Lower lobe of right lung (tissue), 2 donors: ENCODE measurements at places on chromosomes 2 and 18. TPM values are rescaled to one million over a fixed set of nuclear protein-coding genes. Genes with fewer than 3 reads are reported as not detected.

Gene DRC1
- total RNA-seq = 6.8 TPM

Gene ACMSD
- total RNA-seq = not detected

Gene ANO7
- total RNA-seq = 1.3 TPM

Gene RGPD3
- 0.21 TPM for total RNA-seq

Gene RANBP2
- 72.5 TPM for total RNA-seq

GRCh38 chr2:188966728-188967440 lies 7.3 kb upstream of the COL3A1 start:
- no peaks in the 10 kb centered on the region for H3K36me3 ChIP-seq
- H3K27ac ChIP-seq = no peak overlapping the region
- H3K4me1 ChIP-seq = no peaks in the 10 kb centered on the region
- no peaks in the 10 kb centered on the region for H3K27me3 ChIP-seq
- H3K4me3 ChIP-seq = no peak overlapping the region
- no peak for DNase-seq

DNA sequence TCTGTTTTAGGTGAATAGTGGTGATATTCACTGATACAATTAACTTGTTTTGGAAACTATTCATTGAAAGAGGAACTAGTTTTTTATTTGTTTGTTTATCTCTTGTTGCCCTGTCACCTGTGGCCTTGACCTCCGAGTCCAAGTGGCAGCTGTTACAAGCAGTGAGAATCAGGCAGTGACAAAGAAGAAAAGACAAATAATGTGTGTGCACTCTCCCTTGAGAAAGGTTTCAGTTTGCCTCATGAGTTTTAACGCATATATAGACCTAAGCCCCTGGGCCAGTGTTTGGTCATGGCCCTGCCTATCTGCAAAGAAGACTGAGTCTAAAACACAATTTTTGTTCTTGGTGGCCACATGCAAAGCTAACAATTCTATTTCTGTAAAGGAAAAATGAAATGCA lies 15.3 kb downstream of the KYNU start:
- H3K27ac ChIP-seq = no peak overlapping the region
- H3K4me3 ChIP-seq = no peak overlapping the region
- H3K4me1 ChIP-seq = no peaks in the 10 kb centered on the region
- no peaks in the 10 kb centered on the region for H3K36me3 ChIP-seq
- no peak for DNase-seq
- no peaks in the 10 kb centered on the region for H3K27me3 ChIP-seq

- H3K4me1 ChIP-seq = peaks cover 12% of the 10 kb centered on the region
- DNase-seq = peak; percentile 45
- H3K4me3 ChIP-seq = peak overlapping the region; percentile 43
- H3K27ac ChIP-seq = no peak overlapping the region
Measured at GRCh38 chr2:241804326-241805229, 4.4 kb upstream of the NEU4 start.

DNA sequence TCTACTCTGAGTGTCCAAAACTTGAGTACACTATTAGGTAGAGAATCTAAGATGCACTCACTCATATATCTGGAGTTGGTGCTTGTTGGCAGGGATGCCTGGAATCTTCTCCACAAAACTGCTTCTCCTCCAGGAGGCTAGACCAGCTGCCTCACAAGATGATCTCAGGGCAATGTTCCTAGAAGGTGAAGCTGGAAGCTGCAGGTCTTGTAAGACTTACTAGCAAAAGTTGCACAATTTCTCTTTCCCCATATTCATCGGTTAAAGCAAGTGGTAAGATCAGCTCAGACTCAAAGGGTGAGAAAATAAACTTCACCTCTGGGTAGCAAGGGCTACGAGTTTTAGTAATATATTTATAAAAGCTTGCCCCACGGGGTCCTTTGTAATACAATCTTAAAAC lies 454.4 kb upstream of the ACVR2A start:
- no peak overlapping the region for H3K27ac ChIP-seq
- DNase-seq = no peak
- H3K4me1 ChIP-seq = no peaks in the 10 kb centered on the region
- no peaks in the 10 kb centered on the region for H3K36me3 ChIP-seq
- no peaks in the 10 kb centered on the region for H3K27me3 ChIP-seq

DNA sequence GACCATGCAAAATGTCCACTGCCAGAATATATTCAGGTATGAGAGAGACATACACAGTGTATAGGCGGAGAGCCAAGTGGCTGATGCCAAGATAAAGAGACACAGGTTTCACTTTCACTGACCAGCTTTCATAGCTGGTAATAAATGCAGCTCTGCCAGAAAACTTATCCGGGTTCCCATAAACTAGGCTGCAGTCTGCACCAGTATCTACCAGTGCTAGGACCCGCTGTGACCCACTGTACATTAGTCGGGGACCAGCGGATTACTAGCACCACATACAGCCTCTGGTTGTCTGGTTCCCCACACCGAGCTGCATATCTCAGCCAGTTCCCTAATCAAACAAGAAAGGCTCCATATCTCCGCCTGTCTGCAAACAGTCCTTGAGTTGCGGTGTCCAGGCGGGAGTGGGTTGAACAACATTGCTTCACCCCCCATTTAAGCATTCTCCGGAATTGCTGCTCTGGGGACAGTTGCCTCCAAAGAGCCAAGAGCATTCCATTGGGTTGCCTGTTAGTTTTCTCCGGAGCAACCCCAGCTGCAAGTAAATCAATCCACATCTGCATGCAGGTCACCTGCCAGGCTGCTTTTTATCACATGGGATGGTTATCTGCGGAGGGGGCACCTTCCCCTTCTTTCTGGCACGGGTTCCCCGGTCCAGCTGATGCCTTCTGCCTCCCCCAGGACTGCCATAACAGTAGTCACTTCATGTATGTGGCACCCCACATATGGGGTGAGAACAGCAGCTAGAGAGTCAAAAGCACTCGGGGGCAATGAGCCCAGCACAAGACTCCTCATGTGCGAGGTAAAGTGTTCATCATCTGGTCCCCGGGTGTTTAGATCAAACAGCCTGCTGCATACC lies 18.0 kb upstream of the KLHL23 start:
- H3K4me3 ChIP-seq = peak overlapping the region; percentile 47
- peak overlapping the region; percentile 24 for H3K27ac ChIP-seq
- peaks cover 22% of the 10 kb centered on the region for H3K4me1 ChIP-seq
- no peaks in the 10 kb centered on the region for H3K27me3 ChIP-seq

GRCh38 chr2:230731512-230731911 lies 18.9 kb downstream of the CAB39 start:
- no peak overlapping the region for H3K4me3 ChIP-seq
- DNase-seq = no peak
- no peaks in the 10 kb centered on the region for H3K27me3 ChIP-seq
- H3K36me3 ChIP-seq = no peaks in the 10 kb centered on the region
- H3K27ac ChIP-seq = no peak overlapping the region
- peaks cover 48% of the 10 kb centered on the region for H3K4me1 ChIP-seq

DNA sequence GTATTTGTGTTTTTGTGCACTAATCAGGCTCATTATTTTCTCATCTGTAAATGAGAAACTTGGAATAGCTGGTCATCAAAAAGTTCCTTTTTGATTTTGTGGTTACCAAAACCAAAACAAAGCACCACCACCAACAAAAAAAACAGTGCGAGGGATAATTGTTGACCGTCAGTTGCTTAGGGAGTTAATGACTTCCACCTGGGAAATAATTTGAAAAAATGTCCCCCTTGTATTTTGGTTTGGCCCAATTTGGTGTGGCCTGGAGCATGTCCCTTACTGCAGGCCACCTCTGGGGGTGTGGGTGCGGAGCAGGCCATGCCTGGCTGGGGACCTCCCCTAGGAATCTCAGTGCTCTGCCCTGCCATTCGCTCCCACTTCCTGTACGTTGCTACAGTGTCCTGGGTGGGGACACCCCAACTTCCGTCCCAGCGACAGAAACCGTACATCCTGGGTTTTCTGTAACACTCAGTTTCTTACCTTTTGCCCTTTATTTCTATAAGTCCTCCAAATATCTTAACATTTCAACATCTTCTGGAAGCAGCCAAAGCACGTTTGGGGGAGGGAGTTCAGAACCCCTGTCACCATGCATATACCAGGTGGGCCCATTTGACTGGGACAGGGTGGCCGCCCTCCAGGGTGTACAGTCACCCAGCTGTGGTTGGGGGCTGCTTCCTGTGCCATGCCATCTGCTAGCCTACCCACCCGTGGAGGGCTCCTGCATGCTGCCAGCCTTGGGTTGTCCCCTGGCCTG lies 31.3 kb downstream of the NCK2 start:
- H3K4me1 ChIP-seq = peaks cover 69% of the 10 kb centered on the region
- no peaks in the 10 kb centered on the region for H3K36me3 ChIP-seq
- H3K27ac ChIP-seq = peak overlapping the region; percentile 31
- H3K4me3 ChIP-seq = peak overlapping the region; percentile 8

GRCh38 chr2:33709951-33710350 lies 110.9 kb upstream of the FAM98A start:
- H3K36me3 ChIP-seq = no peaks in the 10 kb centered on the region
- H3K27me3 ChIP-seq = no peaks in the 10 kb centered on the region
- no peak for DNase-seq
- H3K4me1 ChIP-seq = no peaks in the 10 kb centered on the region

DNA sequence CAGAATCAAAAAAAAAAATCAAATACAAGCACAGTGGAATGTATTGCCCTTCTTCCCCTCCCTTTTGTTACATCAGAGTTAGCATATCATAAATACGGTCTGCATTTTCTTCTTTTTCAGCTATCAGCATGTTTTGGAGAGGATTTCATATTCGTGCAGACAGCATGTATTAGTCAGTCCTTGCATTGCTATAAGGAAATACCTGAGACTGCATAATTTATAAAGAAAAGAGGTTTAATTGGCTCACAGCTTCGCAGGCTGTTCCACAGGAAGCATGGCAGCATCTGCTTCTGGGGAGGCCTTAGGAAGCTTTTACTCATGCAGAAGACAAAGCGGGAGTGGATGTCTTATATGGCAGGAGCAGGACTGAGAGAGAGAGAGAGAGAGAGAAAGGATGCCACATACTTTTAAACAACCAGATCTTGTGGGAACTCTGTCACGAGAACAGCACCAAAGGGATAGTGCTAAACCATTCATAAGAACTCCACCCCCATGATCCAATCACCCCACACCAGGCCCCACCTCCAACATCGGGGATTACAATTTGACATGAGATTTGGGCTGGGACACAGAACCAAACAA lies 8.9 kb downstream of the IL1B start:
- H3K27me3 ChIP-seq = no peaks in the 10 kb centered on the region
- no peak overlapping the region for H3K4me3 ChIP-seq
- no peak for DNase-seq
- no peaks in the 10 kb centered on the region for H3K36me3 ChIP-seq
- no peaks in the 10 kb centered on the region for H3K4me1 ChIP-seq

DNA sequence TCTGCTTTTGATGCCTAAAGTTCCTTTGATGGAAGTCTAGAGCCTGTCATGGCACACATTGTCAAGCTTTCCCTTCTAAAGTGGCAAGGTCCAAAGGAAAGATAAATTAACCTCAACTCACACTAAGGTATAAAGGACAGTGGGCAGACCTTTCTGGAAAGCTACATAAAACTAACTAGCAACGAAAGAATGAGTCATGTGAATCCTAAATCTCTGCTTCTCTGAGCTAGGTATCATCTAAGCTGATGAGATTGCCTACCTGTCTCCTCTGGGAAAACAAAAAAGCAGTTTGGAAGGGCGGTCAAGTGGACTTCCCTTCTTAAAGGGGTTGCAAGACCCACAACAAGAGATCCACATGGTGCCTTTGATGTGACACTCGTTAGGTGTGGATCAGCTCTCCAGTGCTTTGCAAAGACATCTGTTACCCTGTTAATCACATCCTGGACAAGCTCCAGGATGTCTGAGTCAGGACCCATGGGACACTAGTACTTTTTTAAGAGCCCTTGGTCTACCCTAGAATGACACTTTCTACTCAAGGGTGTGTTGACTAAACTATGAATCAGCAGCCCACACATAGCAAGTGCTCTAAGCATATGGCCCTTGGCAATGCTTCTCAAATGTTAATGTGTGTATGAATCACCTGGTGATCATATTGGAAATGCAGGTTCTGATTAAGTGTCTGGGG lies 173.5 kb downstream of the ALK start:
- no peaks in the 10 kb centered on the region for H3K36me3 ChIP-seq
- no peak for DNase-seq
- no peaks in the 10 kb centered on the region for H3K27me3 ChIP-seq
- no peak overlapping the region for H3K27ac ChIP-seq
- no peak overlapping the region for H3K4me3 ChIP-seq

DNA sequence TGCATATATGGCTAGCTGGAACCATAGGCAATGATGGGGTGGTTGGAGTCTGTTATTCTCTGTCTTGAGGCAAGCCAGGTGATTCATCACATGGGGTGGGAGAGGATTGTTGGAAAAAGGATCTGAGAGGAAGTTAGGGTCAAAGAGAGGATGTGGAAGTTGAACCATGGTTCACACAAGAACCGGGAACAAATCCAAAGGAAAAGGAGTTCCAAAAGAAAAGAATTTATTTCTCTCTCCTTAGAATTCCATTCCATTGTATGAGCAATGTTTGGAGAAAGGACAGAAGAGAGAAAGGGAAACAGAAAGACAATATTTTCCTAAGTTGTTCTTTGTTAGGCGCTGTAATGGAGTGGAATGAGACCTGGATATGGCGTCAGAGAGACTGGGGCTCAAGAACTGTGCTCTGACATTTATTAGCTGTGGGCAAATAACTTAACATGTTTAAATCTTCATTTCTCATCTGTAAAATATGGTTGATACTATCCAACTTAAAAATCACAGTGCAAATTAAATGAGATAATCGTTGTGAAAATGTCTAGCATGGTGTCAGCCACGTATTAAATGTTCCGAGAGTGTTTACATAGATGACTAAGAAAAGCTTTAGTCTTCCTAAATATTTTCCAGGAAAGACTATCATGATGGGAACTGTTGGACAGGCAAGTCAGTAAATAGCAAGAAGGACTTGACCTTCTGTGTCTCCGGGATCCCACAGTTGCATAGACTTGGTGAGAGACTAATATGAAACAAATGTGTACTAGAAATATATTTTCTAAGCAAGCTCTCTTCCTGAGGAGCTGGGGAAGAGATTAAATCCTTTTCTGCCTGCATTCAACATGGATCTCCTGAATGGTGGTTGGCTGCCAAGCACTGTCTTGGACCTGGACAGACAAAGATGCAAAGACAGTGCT lies 71.4 kb downstream of the TRIB2 start:
- no peak overlapping the region for H3K4me3 ChIP-seq
- no peak for DNase-seq
- H3K4me1 ChIP-seq = peaks cover 4% of the 10 kb centered on the region

- H3K4me3 ChIP-seq = no peak overlapping the region
- no peaks in the 10 kb centered on the region for H3K4me1 ChIP-seq
- no peaks in the 10 kb centered on the region for H3K27me3 ChIP-seq
- H3K27ac ChIP-seq = no peak overlapping the region
Measured at GRCh38 chr2:162174746-162175145, 22.7 kb upstream of the GCG start.
